Activated CD4-positive, alpha-beta T cell treated with anti-CD3 and anti-CD28 coated beads, Interleukin-2, amount 50 U/mL, for 16 hours (primary cell): ENCODE measurements at places on chromosomes 2 and 18.
A peak's percentile ranks its signal among the peaks of the same experiment; 100 is the strongest.

DNA sequence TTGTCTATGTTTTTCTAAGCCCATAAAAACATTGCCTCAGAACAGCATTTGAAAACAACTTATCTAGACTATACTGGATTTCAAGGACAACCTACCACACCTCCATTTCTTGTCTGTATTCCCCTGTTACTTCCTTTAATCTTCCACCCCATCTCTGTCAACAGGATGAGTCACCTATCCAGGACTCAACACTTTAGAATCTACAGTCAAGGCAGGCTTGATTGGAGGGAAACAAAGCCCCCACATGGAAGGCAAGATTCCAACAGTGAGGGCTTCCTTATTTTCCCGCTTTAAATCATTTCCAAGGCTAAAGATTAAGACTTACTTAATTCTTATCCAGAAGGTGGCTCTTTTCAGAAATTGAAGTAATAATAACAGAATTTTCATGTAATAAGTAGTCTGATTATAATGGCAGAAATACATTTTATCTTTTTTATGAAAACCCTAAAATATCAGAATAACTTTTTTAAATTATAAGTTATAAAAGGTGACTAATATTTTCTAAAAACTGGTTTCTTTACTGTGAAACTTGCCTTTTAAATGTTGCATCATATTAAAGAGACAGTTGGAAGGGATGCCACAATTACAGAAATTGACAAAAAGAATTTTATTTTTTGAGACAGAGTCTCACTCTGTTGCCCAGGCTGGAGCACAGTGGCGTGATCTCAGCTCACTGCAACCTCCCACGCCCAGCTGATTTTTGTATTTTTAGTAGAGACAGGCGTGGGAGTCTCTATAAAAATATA, 138.7 kb upstream of the CCDC150 start:
- no peak for DNase-seq

GRCh38 chr18:8435376-8435775, 173.9 kb upstream of the RAB12 start:
- DNase-seq, result no peak

GRCh38 chr2:198916548-198917080, 541.1 kb downstream of the SATB2 start:
- no peak for DNase-seq

DNA sequence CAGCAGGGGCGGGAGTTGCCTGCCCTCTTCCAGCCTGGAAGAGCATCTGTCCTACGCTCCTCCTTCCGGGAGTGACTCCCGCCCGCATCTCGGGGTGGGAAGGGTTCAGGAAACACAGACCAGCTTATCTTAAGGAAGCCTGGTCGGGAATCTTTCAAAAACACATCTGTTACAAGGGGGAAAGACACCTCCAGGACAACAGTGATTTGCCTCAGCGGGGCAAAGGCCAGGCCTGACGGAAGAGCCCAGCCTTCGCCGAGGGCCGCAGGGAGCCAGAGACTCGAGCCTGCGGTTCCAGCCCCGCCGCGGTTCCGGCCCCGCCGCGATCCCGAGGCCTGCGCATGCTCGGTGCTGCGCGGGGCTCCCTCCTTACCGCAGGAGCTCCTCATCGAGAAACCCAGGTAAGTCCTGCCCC, 38.1 kb upstream of the TGIF1 start:
- peak; percentile 27 for DNase-seq

GRCh38 chr2:233693963-233694362, 1.3 kb downstream of the UGT1A6 start:
- DNase-seq, result no peak

GRCh38 chr2:105125920-105126319, 88.1 kb downstream of the MRPS9 start:
- DNase-seq, result no peak
